ENCODE measurements at places on chromosomes 1 and 21.

- no peak for DNase-seq
These were observed 21.9 kb upstream of the KIF14 start for GRCh38 chr1:200642481-200642880.

GRCh38 chr1:36350659-36351226 is 27.3 kb upstream of the EVA1B start:
- no peak for DNase-seq

DNA sequence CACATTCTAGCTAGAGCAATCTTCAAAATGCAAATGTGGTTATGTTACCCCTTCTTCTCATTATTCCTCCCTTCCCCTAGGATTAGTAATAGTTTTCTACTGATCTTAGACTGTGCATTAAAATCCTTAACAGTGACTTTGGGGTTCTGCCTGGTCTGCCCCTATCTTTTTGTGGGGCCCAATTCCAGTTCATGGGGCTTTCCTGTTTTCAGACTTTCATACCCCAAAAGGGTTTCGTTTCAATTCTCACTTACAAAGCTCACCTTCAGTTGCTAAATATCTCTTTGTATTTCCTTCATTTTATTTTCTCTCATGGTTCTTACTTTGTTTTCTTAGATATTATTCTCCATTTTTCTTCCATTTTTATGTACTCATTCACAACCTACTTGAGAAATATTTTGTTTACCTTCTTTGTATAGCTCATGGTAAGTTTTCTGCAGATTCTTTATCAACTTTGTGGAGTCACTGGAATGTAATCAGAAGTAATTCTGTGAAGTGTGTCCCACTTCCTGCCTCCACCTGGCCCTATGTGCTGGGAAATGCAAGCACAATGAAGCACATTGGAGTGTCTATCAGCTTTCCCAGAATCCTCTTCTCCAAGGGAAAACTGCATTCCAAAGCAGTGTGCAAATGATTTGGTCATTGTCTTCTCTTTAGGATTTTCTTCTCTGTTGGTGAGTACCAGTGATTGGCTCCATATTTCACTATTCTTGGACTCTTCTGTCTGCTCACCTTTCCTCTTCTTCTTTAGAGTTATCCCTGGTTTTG is 350.2 kb downstream of the ZNF326 start:
- DNase-seq, result no peak

DNA sequence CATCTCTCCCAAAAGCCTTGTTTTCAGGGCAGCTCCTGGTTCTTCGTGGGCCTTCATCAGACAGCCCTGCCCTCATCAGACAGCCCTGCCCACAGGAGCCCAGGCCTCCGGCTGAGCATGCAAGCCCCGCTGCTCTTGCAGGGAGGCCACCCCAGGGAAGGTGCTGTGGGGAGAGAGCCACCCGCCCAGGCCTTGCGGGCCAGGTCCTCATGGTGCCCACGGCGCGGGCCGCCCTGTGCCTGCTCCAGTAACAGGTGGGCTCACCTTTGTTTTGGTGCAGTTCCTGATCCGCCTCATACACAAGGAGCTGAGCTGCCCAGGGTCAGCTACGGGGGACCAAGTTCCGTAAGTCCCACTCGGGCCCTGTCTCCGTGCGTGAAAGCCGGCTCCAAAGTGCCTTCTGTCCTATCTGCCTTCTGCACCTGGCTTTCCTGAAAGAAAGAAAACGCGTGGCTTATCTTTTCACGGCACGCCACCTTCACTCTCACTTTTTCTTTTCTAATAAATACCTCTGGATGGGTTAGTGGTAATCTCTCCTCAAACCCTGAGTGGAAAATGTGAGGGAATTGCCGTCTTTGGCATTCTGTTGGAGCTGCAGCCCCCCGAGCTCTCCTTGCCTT is 65.9 kb downstream of the SLC37A1 start:
- no peak for DNase-seq

- DNase-seq, result no peak
These were observed 40.9 kb downstream of the CLIC4 start for GRCh38 chr1:24786191-24786590.

- no peak for DNase-seq
These were observed 53.9 kb downstream of the CASQ2 start for GRCh38 chr1:115714572-115715141.

- DNase-seq, result peak; percentile 3
These were observed 774 bp upstream of the WDTC1 start for GRCh38 chr1:27233667-27234048.

DNA sequence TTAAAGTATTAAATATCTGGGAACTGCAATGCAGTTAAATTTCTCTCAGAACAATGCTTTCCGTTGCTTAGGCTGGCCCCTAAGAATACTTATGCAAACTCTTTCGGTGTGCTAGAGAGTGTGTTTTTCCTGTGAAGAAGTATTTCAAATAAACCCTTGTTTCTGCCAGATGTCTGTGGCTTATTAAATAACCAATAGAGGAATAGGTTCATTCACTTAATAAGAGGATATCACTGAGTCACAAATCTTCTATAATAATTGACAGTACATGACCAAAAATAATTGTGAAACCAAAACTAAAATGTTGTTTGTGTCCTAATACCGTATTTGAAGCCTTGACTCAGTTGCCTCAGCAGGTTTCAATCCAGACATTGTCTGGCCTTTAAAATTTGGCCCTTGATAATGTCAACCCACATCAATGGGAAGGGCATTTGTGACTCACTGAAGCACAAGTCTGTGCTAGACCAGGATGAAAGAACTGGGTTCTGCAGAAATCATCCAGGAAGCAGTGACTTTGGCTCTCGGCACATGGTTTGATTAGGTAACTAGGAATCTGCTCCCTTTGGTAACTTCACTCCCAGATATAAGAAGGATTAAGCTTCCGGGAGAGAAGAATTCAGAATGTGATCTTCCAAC is 104.2 kb upstream of the BARHL2 start:
- DNase-seq, result no peak

GRCh38 chr1:167789501-167789900 is 67.7 kb downstream of the MPZL1 start:
- DNase-seq, result no peak
